GM23248 (cell line): ENCODE measurements at places on chromosomes 11 and 22. TPM values are rescaled to one million over a fixed set of nuclear protein-coding genes. Genes with fewer than 3 reads are reported as not detected.

DNA sequence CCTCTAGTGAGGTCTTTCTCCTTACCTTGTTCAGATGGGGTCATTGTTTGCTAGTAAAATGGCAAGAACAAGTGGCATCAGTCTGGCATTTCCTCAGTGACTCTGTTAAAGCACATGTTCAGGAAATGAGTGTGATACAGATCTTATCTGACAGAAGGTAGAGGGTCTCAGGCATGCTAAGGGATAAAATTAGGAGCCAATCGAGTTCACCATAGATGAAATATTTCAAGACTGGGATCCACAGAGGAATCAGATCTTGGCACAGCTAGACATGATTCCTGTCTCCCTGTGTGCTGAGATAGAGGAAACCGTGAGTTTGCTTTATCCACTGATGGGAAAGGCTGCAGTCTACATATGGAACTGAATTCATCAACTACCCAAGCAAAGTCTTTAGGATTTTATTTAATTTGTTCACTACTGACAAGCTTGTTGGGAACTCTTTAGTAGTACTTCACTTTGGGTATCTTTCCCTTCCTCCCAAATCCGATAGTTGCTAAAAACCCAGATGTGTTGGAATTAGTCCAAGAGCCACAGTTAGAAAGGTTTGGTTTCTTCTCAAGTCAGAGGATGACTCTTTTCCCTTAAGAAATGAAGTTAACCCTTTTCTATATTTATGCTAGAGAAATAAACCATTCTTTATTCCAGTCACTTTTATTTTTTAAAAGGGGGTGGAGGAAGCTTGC lies 18.4 kb downstream of the FAM118B start:
- no peaks in the 10 kb centered on the region for H3K27me3 ChIP-seq
- no peak overlapping the region for H3K4me3 ChIP-seq
- peak; percentile 12 for DNase-seq
- H3K36me3 ChIP-seq, result no peaks in the 10 kb centered on the region
- no peak overlapping the region for H3K27ac ChIP-seq
- H3K4me1 ChIP-seq, result no peaks in the 10 kb centered on the region

GRCh38 chr22:19110646-19111045 lies 11.6 kb downstream of the DGCR2 start:
- no peak overlapping the region for H3K27ac ChIP-seq
- H3K27me3 ChIP-seq, result no peaks in the 10 kb centered on the region
- H3K36me3 ChIP-seq, result no peaks in the 10 kb centered on the region
- DNase-seq, result no peak
- H3K4me3 ChIP-seq, result no peak overlapping the region

- H3K27ac ChIP-seq, result no peak overlapping the region
- H3K36me3 ChIP-seq, result no peaks in the 10 kb centered on the region
- H3K27me3 ChIP-seq, result peaks cover 36% of the 10 kb centered on the region
- no peaks in the 10 kb centered on the region for H3K4me1 ChIP-seq
- no peak overlapping the region for H3K4me3 ChIP-seq
Observed at GRCh38 chr11:68666849-68667248, 17.5 kb upstream of the GAL start.

DNA sequence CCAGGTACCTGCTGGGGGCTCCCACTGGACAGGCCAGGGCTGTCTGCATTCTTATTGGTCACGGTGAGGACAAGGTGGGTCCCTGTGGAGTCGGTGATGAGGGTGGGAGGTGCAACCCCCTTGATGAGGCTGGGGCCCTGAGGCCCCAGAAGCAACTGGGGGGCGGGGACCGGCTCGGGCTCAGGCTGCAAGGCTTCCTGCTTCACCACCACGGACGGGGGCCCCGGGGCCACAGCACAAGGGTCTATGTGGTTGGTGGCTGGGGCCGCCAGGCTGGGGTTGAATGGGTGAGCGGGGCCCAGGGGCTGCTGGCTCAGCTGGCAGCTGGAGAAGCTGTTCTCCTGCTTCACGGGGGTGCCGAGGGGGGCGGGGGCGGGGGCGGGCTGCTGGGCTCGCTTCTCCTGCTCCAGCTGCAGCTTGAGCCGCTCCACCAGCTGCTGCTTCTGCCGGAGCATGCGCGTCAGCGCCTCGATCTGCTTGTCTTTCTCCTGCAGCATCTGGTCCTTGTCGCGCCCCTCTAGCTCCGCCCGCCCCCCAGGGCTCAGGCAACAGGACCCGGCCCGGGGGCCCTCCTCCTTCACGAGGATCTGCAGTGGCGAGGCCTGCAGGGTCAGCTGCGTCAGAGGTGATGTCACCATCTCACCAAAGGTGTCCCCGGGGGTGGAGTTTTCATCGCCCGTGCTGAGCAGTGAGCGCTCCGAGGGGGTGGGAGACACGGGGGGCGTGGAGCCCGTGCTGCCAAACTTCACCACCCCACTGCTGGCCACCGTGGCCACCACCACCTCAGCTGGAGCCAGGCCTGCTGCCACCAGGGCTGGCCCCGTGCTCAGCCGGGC lies 48.2 kb downstream of the SGSM3 start:
- no peak overlapping the region for H3K4me3 ChIP-seq
- H3K36me3 ChIP-seq, result peaks cover 7% of the 10 kb centered on the region; the same call in 1 of the 2 replicates
- DNase-seq, result no peak
- no peaks in the 10 kb centered on the region for H3K4me1 ChIP-seq

Gene PTGDR2
- 0.06 TPM in 2 replicates for polyA plus RNA-seq

- no peak overlapping the region for H3K27ac ChIP-seq
- no peak for DNase-seq
- H3K27me3 ChIP-seq, result no peaks in the 10 kb centered on the region; the same call in 1 of the 2 replicates
- no peaks in the 10 kb centered on the region for H3K36me3 ChIP-seq
Observed at GRCh38 chr22:27650572-27650971, 151.0 kb downstream of the MN1 start.

DNA sequence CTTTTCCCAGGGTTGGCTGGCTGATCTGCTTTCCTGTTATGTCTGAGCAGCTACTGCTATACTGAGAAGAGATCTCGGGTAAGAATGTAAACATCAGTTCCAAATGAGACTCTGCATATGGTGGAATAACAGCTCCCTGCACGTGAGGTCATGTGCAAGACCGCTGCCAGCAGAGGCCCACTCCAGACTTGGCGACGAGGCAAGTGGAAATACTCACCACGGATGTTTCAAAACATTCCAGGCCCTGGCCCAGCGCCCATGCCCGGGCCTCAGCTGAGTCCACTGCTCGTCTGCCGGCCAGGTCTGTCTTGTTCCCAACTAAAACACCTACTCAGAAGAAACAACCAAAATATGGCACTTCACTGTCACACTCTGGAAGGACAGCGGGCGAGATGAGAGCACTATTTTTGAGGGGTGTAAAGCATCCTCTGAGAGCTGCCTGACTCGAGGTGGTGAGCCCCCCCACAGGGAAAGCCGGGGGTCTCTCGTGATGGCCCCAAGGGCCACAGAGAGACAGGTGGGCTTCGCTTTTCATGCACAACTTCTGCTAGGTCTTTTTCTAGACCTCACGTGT lies 13.1 kb downstream of the IFT27 start:
- no peak overlapping the region for H3K27ac ChIP-seq
- peaks cover 8% of the 10 kb centered on the region for H3K4me1 ChIP-seq
- H3K4me3 ChIP-seq, result no peak overlapping the region
- peak; percentile 31 for DNase-seq

DNA sequence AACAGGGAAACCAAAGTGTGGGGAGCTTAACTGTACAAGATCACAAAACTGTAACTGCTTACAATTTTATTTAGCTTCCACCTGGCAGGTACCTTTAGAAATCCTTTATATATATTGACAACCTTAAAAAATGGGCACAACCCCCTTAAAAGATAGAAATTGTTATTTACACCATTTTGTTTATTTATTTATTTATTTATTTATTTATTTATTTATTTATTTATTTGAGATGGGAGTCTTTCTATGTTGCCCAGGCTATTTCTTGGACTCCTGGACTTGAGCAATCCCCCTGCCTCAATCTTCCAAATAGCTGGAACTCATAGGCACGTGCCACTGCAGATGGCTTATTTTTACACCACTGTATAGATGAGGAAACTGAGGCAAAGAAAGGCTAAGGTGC lies 74.5 kb downstream of the INSC start:
- no peaks in the 10 kb centered on the region for H3K36me3 ChIP-seq
- DNase-seq, result no peak
- no peaks in the 10 kb centered on the region for H3K27me3 ChIP-seq
- H3K4me1 ChIP-seq, result peaks cover 8% of the 10 kb centered on the region
- H3K4me3 ChIP-seq, result no peak overlapping the region

DNA sequence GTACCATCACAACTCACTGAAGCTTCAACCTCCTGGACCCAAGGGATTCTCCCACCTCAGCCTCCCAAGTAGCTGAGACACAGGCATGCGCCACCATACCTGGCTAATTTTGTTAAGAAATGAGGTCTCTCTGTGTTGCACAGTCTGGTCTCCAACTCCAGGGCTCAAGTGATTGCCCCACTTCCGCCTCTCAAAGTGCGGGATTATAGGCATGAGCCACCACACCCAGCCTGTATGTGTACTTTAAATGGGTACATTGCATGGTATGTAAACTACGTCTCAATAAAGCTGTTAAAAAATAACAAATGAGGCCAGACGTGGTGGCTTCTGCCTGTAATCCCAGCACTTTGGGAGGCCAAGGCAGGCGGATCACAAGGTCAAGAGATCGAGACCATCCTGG lies 36.2 kb upstream of the DDX6 start:
- no peak overlapping the region for H3K4me3 ChIP-seq
- H3K36me3 ChIP-seq, result no peaks in the 10 kb centered on the region
- H3K4me1 ChIP-seq, result no peaks in the 10 kb centered on the region
- no peak for DNase-seq

DNA sequence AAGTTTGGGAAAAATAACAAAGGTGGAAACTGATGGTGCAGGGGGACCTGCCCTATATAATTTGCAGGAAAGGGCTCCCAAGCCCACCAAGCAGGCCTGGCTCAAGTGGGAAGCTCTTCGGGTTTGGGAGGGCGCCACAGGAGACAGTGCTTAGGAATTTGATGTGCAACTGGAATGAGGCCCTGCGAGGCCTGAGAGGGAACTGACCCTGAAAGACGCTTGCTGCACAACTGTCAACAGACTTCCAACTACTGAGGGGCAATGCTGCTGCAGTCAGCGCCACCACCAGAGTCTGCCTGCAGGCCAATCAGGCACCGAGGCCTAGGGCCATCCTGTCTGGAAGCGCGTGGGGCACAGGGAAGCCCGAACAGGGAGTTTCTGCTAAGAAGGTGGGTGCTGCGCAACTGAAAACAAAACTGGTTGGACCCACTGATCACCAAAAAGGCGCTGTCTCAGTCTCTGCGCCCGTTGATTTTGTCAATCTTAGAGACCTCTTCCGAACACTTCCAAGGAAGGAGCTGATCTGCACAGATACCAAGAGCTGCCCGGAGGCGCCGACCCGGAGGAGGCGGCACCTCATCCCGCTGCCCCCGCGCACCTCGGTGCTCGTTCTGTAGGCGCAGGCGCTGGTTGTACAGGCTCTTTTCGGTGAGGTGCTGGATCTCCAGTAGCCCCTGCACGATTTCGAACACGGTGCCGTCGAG lies 667 bp downstream of the DGCR6L start:
- H3K27me3 ChIP-seq, result no peaks in the 10 kb centered on the region
- H3K36me3 ChIP-seq, result no peaks in the 10 kb centered on the region
- peak; percentile 59 for DNase-seq
- H3K4me1 ChIP-seq, result peaks cover 33% of the 10 kb centered on the region
- no peak overlapping the region for H3K27ac ChIP-seq

GRCh38 chr11:94077552-94078293 lies 50.9 kb upstream of the PANX1 start:
- H3K4me3 ChIP-seq, result no peak overlapping the region
- H3K36me3 ChIP-seq, result no peaks in the 10 kb centered on the region
- no peak overlapping the region for H3K27ac ChIP-seq

GRCh38 chr11:2453436-2453835 lies 8.6 kb downstream of the KCNQ1 start:
- H3K27ac ChIP-seq, result no peak overlapping the region
- no peaks in the 10 kb centered on the region for H3K4me1 ChIP-seq

DNA sequence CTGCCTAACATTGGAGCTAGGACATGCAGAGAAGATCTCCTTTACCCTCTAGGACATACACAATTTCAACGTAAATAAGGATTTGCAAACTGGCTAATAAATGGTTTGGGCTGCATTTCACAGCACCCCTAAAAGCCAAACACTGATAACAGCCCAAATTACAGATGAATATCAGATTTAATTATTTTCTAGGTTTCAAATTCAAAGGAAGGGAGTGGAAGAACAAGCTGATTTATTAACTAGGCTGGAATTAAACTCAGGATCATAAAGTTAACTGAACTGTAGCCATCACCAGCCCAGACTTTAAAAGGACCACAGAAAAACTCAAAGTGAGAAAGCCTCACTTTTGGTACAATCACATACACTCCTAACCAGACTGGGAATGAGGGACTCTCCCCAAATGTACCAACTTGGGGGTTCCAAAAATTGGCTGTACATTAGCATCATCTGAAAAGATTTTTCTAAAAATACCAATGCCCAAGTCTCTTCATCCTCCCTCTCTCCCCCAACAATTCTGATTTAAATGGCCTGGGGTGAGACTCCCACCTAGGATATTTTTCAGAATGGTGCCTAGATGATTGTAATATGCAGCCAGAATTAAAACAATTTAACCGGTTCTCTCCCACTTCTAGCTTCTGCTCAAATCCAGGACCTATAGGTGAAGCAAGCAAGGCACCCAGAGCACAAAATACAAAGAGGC lies 43.5 kb downstream of the SYTL2 start:
- no peaks in the 10 kb centered on the region for H3K36me3 ChIP-seq
- H3K4me3 ChIP-seq, result no peak overlapping the region
- H3K4me1 ChIP-seq, result no peaks in the 10 kb centered on the region
- H3K27ac ChIP-seq, result no peak overlapping the region

- no peak overlapping the region for H3K27ac ChIP-seq
- no peaks in the 10 kb centered on the region for H3K36me3 ChIP-seq
- H3K4me3 ChIP-seq, result no peak overlapping the region
Observed at GRCh38 chr11:86481399-86481798, 106.7 kb downstream of the CCDC81 start.

Gene DBX1
- not detected in 2 replicates for polyA plus RNA-seq

DNA sequence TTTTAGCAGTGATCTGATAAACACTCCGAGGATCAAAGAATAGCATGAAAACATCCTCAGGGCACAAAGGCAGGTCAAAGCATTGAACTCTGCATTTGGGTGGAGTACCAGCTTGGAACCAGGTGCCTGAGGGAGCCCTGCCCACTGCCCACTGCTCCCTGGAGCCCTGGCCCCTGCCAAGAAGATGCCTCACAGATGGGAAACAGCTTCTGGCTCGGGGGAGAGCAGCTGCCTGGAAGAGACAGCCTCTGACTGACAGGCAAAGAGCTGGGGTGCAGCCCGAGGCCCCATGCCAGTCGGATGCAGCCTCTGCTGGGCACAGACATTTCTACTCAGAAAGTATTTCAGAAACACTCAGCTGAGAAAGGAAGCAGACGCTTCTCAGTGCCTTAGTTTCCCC lies 13.2 kb downstream of the LMO1 start:
- no peak overlapping the region for H3K27ac ChIP-seq
- H3K4me1 ChIP-seq, result no peaks in the 10 kb centered on the region
- H3K4me3 ChIP-seq, result no peak overlapping the region
- no peaks in the 10 kb centered on the region for H3K36me3 ChIP-seq
- peaks cover 9% of the 10 kb centered on the region for H3K27me3 ChIP-seq

- H3K4me3 ChIP-seq, result no peak overlapping the region
- H3K4me1 ChIP-seq, result no peaks in the 10 kb centered on the region
- H3K27ac ChIP-seq, result no peak overlapping the region
- no peaks in the 10 kb centered on the region for H3K36me3 ChIP-seq
- H3K27me3 ChIP-seq, result no peaks in the 10 kb centered on the region
Observed at GRCh38 chr11:119706887-119707286, 22.1 kb downstream of the NECTIN1 start.

- no peaks in the 10 kb centered on the region; the same call in 1 of the 2 replicates for H3K4me1 ChIP-seq
- no peaks in the 10 kb centered on the region for H3K36me3 ChIP-seq
- H3K27me3 ChIP-seq, result no peaks in the 10 kb centered on the region
- no peak overlapping the region for H3K27ac ChIP-seq
- H3K4me3 ChIP-seq, result no peak overlapping the region
- DNase-seq, result no peak
Observed at GRCh38 chr22:29741926-29742325, 22.1 kb downstream of the CABP7 start.

Gene MUC5AC
- not detected in 2 replicates for polyA plus RNA-seq

Gene MUC6
- not detected in 2 replicates for polyA plus RNA-seq
